ENCODE measurements at places on chromosomes 5 and 9.

DNA sequence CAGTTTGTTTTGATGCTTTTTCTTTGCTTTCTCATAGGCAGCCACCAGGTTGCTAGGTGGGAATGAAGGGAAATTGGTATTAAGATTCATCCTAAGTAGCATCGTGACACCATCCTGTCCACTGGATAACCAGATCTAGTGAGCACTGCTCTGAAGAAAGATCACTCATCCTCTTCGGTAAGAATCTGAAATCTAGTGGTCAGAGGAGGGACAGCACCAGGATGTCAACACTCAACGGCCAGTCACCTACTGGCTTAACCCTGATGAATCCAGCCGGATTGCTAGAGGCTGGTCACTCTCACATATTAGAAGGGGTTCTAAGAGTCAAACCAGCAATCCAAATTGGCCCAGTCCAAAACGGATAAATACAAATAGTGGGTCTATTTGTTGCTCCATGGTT, 50.8 kb downstream of the DCP2 start:
- no peak for DNase-seq

GRCh38 chr5:157607371-157608161, 32.0 kb upstream of the ADAM19 start:
- no peak for DNase-seq

DNA sequence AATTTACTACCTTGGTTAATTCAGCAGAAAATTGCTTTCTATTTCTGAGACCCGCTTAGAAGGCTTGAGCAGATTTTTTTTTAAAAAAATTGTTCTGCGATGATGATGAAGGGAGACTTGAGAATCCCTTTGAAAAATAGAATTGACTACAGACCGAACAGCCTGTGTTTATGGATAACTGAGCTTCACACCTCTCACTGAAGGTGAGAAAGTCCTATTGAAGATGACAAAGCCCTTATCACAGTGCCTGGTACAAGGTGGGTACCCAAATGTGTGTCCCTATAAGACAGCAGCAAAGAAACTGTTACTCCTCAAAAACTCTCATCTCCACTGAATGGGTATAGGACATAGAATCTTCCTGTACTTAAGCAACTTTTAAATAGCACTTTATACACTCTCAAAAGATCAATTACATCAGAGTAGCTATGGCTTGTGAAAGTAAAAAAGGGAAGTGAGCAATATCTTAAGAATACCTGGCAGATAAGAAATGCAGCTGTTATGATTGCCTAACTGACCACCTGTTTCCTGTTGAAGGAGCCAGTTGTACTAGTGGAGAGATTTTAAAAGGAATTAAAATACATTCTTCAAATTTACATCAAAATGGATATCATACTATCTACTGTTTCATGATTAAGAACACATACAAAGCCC, 419.7 kb downstream of the CHSY3 start:
- no peak for DNase-seq

GRCh38 chr5:103224118-103224893, 34.3 kb upstream of the MACIR start:
- DNase-seq = peak; percentile 61

- no peak for DNase-seq
These were observed 21.7 kb downstream of the TMEM171 start for GRCh38 chr5:73142035-73142434.

- no peak for DNase-seq
These were observed 383.3 kb downstream of the OSTF1 start for GRCh38 chr9:75471549-75472114.

DNA sequence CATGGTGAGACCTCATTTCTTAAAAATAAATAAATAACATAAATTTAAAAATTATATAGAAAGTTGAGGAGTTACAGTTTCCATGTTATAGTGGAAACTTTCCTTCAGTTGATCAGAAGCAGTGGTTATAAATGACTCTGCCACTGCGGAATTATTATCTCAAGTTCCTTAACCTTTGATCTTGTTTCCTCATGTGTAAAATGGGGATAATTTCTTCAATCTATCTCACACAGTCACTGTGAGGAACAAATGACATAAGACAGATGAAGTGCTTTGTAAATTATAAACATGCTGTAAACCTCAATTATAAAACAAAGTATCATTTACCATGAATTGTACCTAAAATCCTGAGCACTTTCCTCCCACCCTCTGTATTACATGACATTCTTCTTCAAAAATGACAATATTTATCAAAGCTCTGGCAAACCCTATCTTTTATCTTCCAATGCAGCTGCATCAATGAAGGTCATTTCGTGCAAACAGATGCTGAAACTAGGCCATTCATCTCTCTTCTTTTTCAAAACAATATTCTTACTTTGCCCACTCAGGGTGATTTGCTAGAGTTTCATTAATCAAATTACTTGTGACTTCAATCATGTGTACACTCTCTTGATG, 46.8 kb downstream of the TMEM245 start:
- no peak for DNase-seq

DNA sequence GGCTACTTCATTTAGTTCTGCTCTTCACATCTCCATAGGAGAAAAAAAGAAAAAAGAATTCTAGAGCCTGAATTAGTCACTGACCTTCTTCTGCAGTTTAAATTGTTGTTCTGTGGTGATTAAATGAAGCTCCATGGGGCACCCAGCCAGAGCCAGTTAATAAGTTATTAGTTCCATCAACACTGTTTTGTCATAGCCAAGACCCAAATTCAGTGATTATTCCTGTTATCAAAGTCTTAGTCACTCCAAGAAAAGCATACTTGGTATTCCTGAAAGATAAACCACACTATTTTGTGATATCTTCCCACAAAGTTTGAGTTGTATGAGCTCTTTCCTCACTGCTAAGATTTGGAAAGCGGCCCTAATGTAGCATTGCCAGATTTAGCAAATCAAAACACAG, 134.8 kb upstream of the RGMB start:
- DNase-seq = no peak

GRCh38 chr9:81754245-81754644, 64.9 kb upstream of the TLE1 start:
- no peak for DNase-seq

DNA sequence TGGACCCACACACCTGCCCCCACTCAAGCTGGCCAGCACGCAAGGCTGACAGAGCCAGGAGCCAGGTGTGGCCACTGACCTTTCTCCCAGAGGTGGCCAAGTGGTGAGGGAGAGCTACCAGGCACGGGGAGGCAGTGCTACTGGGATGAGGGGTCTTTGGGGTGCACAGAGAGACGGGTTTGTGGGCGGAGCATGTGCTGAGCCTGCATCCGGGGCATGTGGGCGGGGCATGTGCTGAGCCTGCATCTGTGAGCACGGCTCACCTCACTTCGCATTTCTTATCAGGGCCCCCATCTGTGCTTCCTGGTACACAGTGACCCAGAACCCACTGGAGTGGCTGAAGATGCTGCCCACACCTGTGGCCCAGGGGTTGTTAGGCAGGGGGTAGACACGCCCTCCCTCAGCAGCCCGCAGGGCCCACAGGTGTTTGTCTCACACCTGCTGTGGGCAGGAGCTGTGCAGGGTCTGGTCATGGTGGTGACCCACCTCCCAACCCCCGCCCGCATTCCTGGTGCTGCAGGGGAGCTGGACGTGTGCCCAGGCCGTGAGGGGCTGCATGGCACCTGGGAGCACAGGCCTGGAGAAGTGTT, 21.5 kb downstream of the CCDC187 start:
- DNase-seq = peak; percentile 44

GRCh38 chr9:12776513-12777055, 1.8 kb downstream of the LURAP1L start:
- no peak for DNase-seq

DNA sequence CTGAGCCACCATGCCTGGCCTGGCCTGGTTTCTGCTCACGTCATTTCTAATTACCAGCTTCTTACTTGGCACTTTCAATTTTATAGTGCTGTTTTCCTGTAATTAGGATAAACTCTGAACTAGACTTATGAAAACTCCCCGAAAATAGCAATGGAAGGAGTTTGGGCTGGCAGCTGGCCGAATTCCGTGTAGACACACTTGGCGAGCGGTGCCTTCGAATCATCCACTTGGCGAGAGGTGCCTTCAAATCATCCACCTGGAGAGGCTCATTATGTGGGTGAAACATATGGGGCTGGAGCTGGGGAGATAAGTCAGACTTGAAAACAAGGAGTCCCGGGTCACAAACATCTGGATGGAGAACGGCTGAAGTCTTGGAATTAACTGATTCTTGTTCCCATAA, 203.7 kb downstream of the ROR2 start:
- DNase-seq = no peak

- DNase-seq = no peak
These were observed 3.4 kb downstream of the LRRC70 start for GRCh38 chr5:62581836-62582597.

- no peak for DNase-seq
These were observed 1.7 kb downstream of the F2RL1 start for GRCh38 chr5:76820526-76820890.

- no peak for DNase-seq
These were observed 127.6 kb downstream of the ST8SIA4 start for GRCh38 chr5:100775533-100775855.

DNA sequence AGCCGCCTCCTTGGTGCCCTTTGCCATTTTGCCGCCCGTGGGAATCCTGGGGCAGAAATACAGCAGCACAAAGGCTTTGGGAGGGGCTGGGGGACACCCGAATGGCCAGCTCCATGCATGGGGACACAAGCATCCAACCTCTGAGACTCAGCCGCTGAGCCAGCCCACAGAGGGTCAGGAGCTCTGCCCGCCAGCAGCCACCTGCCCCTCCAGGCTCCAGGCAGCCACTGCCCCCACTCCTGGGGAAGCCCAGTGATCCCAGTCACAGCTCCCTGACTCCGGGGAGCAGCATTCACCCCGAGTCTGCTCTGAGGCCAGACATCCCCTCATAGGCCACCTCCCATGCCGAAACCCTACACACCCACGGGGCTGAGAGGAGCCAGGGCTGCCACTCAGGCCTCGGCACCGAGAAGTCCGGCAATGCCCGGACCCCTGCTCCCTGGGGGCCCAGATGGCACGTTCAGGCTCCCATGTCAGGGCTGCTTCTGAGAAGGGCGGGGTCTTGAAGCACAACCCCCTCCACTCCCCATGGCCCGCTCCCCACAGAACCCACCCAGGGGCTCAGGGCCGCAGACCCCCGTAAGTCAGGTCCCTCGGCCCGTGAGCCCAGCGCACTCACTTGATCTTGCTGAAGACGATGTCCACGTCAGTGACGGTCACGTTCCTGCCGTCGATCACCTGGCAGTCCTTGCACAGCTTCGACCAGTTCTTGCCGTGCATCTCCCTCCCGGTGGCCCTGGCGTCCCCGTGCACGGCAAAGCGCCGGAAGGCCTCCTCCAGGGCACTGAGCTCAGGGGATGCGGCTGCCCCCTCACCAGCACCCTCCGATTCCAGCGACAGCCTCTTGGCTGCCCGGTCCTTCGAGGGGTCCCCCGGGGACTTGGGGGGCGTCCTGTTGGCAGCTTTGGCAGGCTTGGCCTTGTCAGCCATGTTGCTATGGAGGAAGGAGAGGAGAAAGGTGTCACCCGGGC, 15.7 kb downstream of the TPPP start:
- no peak for DNase-seq

- no peak for DNase-seq
These were observed 10.9 kb downstream of the CCDC127 start for GRCh38 chr5:206927-207536.

GRCh38 chr9:120490888-120491595, 88.9 kb downstream of the CDK5RAP2 start:
- no peak for DNase-seq

DNA sequence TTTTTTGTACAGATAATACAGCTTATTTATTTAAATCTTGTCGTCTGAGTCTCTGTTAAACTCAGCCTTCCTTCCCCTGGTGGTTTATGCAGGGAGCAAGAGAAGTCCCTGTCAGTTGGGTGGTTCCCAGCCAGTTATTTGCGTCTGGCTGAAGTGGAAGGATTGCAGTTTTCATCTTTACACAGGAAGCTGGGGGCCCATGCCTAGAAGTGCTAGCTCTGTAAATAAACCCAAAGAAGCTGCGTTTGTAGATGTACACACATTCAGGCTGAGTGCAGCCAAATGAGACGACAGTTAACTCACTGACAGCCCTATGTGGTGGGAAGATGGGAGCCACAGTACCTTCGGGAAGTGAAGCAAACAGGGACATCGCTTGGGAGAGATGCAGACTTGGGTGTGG, 122.1 kb downstream of the SAXO1 start:
- peak; percentile 74 for DNase-seq

GRCh38 chr5:170056561-170057267, 49.0 kb upstream of the FOXI1 start:
- DNase-seq = no peak

- DNase-seq = no peak
These were observed 112.3 kb upstream of the CXCL14 start for GRCh38 chr5:135691044-135691443.

GRCh38 chr5:36438765-36439561, 137.3 kb upstream of the RANBP3L start:
- DNase-seq = no peak

DNA sequence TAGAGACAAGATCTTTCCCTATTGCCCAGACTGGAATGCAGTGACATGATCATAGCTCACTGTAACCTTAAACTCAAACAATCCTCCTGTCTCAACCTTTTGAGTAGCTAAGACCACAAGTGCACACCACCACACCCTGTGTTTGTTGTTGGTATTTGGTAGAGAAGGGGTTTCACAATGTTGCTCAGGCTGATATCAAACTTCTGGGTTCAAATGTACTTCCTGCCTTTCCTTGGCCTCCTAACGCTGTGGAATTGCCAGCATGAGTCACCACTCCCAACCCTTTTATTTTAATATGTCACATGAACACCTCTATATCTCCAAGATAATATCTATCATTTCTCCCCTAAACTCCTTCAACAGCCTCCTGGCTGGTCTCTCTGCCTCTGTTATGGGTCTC, 719.0 kb downstream of the PTPRD start:
- no peak for DNase-seq

DNA sequence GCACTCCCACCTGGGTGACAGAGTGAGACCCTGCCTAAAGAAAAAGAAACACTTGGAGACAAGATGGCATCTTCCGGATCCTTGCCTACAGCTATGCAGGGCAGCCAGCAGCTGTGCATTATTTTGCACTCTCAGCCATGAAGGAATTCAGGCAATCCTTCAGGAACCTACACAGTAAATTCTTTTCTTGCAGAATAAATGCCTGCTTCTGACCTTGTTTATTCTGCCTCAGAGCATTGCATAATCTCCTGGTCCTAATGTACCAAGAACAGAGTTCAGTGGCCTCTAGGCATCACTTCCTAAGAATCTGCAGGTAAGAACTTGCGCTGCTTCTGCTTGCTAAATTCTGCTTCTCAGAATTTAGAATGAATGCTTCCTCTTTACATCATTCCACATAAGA, 16.8 kb downstream of the GLDC start:
- DNase-seq = no peak

GRCh38 chr5:127400539-127400938, 109.9 kb downstream of the MEGF10 start:
- no peak for DNase-seq

- DNase-seq = no peak
These were observed 178.3 kb upstream of the ACOT12 start for GRCh38 chr5:81572201-81572600.

- DNase-seq = no peak
These were observed 42.9 kb upstream of the MEF2C start for GRCh38 chr5:88925692-88926490.

DNA sequence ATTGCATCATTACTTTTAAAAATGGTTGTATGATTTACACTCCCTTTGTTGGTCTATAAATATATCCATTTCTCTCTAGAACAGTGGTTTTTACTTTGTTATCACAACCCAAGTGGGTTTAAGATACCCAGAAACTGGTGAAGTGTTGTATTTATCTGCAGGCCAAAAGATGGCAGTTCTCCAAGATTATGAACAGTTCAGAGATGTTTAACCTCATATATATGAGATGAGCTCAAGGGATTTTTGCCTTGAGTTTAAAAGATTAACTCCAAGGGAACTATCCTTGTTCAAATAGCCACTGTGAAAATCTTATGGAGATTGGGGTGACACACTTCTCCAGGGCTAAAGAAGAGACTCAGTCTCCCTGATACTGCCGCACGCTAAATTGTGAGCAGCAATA, 572.6 kb downstream of the TLE4 start:
- DNase-seq = no peak

Measured in NCI-H1417 (cell line).